ENCODE measurements at places on chromosomes 11 and 22. TPM values are rescaled to one million over a fixed set of nuclear protein-coding genes. Genes with fewer than 3 reads are reported as not detected.

The MS4A4E gene
- total RNA-seq = 3.2 TPM

The GAS2 gene
- 0.71 TPM for total RNA-seq

GRCh38 chr11:2140411-2141400, 1.5 kb upstream of the IGF2 start:
- no peak for DNase-seq

- no peak for DNase-seq
These were observed 200.1 kb upstream of the POU2AF2 start for GRCh38 chr11:111045407-111045803.

- DNase-seq = no peak
These were observed 539 bp downstream of the SIRT3 start for GRCh38 chr11:235609-235996.

- DNase-seq = peak; percentile 94
These were observed 5.0 kb downstream of the IGSF22 start for GRCh38 chr11:18720808-18721560.
